Jurkat, Clone E6-1 (cell line): ENCODE measurements at places on chromosomes 6 and 20.

DNA sequence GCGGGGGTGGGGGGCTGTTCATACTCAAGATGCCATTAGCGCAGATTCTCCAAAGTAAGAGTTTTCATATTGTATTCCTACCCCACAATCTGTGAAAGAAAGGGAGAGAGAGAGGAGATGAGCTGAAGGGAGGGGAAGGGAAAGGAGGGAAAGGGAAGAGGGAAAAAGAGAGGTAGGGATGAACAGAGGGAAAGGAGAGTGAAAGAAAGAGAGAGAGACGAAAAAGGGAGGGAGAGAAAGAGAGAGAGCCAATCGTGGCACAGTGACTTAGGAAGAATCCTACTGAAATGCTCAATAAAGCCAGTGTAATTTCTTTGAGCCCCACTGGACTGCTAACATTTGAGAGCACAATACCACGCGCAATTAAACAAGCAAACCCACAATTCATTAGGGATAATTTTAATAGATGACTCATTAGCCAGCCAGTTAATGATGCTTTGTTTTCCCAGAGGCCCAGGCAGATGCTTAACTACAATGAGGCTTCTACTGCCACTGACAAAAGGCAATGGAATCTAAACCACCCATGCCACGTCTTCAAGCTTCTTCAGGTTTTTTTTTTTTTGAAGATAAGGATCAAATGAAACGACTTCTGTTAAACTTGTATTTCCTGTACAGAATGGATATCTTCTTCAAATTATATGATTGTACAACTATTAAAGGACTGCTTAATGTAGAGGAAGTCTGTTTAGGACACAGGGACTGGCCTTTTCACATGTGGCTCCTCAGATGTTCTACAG, 306.8 kb downstream of the FOXC1 start:
- peak; percentile 41 for DNase-seq

DNA sequence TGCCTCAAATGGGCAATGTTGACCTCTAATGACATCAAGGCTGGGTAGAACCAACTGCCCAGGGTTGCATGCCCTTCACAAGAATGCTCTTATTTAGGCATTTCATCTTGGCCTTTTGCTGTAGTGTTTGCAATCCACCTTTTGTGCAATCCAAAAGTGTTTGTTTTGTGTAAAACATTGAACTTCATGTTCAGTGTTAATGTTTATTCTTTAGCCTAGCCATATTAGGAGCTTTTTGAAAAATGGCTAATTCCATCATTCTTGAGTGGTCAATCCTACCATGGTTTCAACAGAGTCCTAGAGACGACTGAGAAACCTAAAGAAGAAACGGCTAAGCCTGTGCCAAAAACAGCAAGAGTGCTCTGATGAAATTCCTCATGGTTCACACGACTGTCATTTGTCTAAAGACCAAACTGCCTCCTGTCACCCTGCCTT, 279.6 kb upstream of the PRDM1 start:
- DNase-seq, result no peak

- peak; percentile 12 for DNase-seq
Measured at GRCh38 chr6:158439255-158439654, 120.6 kb upstream of the TMEM181 start.

DNA sequence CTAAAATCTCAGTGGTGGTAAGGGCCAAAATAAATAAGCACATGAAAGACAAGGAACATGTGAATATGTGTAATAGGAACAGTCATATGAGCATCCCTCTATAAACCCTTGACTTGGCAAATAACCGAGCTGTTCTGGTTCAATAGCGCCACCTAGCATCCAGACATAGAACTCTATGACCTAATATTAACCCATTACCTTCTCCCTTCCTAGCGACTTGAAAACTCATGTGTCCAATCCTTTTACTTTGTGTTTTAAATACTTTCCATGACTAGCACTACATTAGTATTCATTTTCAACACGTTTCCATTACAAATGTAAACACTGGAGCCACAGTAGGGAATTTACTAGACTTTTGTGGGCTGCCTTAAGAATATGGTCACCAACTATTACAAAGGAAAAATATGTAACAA, 279.7 kb downstream of the UST start:
- DNase-seq, result peak; percentile 32

DNA sequence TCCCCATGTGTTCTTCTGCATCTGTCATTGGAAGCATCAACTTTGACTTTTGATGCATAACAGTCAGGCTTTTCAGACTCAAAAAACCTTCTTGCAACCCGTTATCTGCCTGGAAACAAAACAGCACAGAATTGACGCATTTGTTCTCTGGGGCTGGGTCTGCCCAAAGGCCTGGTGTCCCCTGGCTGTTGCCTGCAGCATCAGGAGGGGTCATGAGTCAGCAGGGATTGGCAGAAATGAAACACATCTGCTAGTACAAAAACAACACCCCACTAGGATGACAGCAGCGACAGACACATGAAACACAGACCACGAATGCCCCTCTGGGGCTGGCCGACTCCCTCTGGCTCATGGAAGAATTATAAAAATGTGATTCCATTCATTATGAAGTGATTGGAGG, 157.6 kb upstream of the INSM1 start:
- no peak for DNase-seq

- no peak for DNase-seq
Measured at GRCh38 chr6:965343-965742, 272.4 kb upstream of the EXOC2 start.

- no peak for DNase-seq
Measured at GRCh38 chr20:14885661-14886060, 548.2 kb upstream of the FLRT3 start.

GRCh38 chr6:81612136-81612535, 140.3 kb downstream of the TENT5A start:
- DNase-seq, result no peak

GRCh38 chr6:16850681-16851026, 89.4 kb upstream of the ATXN1 start:
- DNase-seq, result no peak

DNA sequence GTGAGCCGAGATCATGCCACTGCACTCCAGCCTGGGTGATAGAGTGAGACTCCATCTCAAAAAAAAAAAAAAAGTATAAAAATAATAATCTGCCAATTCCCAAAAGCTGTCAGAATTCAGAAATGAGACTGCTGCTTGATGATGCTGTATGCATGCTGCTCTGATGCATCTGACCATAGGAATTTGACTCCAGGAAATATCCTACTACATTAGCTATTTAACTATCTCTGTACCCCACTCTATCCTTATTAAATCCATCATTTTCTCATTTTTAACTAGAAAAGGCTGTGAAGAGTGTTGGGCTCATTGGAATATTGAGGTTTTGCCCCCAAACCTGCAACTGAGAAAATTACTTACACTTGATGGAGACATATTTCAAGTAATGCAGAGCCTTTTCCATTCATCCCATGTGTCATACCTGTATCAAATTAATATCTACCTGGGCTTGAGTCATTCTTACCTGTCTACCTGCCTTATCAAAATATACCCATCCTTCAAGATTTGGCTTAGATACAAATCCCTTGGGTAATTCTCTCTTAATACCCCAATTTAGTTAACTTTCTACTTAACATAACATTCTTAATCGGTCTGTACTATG, 135.2 kb upstream of the PREP start:
- no peak for DNase-seq
